ENCODE measurements at places on chromosomes 11 and 22.

DNA sequence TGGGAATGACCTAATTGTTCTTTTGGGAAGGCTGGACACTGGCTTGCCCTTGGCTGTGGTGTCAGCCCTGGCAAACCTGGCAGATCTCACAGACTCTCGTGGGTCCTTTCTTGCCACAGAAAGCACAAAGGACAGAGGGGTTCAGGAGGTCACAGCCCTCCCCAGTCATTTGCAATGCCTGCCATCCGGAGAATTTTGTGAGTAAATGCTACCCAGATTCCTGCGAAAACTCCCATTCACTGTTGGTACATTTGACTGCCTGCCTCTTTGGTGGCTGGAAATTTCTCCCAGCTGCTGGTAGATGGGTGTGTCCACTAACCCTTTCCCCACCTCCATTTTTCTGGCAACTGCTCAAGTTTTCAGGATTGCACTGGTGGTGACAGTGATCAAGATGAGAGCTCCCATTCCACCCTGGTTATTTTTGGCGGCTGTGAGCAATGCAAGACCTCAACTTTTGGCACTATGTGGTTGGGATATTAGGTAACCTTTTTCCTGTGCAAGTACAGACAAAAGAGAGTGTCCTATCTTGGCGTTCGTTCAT, 155.7 kb downstream of the NAV2 start:
- no peak for DNase-seq

DNA sequence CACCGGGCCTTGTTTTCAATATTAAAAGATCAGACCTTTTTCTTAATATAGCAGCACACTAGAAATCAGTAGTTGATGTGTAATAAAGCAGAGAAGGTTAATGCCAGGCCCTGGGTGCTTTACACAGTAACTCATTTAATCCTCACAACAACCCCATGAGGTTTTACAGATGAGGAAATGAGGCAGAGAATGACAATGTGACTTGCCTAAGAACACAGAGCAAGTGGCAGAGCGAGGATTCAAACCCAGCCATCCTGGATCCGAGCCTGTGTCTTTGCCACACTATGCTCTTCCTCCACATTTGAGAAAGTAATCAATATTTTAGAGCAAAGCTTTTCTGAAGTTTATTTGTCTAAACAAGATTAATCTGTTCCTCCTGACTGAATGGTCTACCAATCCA, 7.2 kb downstream of the JAML start:
- DNase-seq: no peak

- DNase-seq: no peak
Observed at GRCh38 chr22:45996241-45997076, 19.5 kb upstream of the WNT7B start.

DNA sequence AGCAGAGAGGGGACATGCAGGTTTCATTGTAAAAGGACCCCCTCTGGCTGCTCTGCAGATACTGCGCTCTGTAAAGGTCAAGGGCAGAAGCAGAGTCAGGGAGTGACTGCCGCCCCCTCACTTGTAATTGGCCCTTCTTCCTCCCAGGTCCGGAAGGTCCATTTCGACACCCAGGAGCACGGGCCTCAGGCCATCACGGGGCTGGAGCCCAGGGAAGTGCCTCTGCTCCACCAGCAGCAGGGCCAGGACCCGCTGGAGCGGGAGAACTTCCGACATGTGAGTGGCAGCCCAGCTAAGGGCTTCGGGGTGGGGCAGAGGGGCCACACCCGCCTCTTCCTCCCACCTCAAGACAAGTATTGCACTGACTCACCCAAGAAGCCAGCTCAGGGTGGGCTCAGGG, 24.0 kb upstream of the LRRC10B start:
- DNase-seq: no peak

DNA sequence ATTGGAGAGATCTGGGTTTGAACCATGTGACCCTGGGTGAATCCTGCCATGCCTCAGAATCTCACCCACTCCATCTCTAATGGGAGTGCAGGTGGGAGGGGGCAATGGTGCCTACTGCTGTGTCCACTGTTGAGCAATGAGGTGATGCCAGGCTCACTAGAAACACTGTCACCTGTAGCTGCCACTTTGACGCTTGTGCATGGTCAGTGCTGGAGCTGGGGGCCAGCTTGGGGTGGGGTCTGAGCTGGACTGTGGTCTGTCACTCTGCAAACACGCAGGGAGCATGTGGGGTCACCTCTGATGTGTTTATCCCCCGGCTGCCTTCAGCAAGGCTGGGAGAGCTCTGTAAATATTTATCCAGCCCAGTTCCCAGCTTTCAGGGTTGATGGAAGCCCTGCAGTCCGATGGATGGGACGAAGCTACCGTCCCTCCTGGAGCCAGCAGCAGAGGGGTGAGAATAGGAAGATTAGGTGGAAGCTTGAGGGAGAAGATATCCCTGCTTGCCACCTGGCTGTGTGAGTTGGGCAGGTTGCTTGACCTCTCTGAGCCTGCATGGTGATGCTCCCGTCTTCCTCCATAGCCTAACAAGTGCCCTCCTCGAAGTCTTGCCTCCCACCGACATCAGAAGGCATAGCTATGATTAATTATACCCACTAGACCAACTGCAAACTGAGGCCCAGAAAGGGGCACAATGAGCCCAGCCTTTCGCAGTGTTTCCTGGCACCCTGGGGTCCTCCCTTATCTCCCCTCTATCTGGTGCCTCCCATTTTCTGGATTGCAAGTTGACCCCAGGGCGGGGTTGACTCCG, 1.7 kb downstream of the MMP11 start:
- no peak for DNase-seq

GRCh38 chr11:118370774-118371173, 11.4 kb downstream of the UBE4A start:
- DNase-seq: no peak

Data from hematopoietic multipotent progenitor cell (in vitro differentiated cells).